Daoy (cell line): ENCODE measurements at places on chromosomes 6 and 20. TPM values are rescaled to one million over a fixed set of nuclear protein-coding genes. Genes with fewer than 3 reads are reported as not detected.

- DNase-seq: no peak
Measured at GRCh38 chr6:6085928-6086668, 79.4 kb upstream of the NRN1 start.

- no peak for DNase-seq
Measured at GRCh38 chr6:36928547-36928918, 26.0 kb upstream of the PI16 start.

- no peak for DNase-seq
Measured at GRCh38 chr6:8707369-8707768, 272.0 kb upstream of the SLC35B3 start.

- DNase-seq: no peak
Measured at GRCh38 chr20:24961384-24962181, 12.5 kb downstream of the CST7 start.

DNA sequence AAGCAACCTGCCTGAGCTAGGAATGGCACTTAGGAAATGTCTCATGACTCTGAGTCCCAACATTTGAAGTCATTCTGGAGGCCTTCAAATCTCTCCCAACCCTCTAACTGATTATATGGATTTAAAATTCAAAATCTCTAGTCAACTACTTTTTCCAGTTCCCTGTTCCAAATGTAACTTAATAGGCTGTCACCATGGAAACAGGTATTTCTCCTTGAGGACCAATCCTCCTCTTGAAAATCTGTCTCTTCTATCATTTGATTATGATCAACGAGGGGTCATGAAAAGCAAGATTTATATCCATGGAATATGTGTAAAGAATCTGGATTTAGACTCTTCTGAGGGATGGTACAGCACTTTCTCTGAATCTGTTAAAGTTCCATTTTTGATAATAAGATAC is 127.3 kb upstream of the DTNBP1 start:
- DNase-seq: no peak

- DNase-seq: peak; percentile 50
Measured at GRCh38 chr20:49676581-49677291, 36.9 kb downstream of the B4GALT5 start.

The PAX1 gene
- under 0.01 and 0.12 TPM in 2 replicates for total RNA-seq

DNA sequence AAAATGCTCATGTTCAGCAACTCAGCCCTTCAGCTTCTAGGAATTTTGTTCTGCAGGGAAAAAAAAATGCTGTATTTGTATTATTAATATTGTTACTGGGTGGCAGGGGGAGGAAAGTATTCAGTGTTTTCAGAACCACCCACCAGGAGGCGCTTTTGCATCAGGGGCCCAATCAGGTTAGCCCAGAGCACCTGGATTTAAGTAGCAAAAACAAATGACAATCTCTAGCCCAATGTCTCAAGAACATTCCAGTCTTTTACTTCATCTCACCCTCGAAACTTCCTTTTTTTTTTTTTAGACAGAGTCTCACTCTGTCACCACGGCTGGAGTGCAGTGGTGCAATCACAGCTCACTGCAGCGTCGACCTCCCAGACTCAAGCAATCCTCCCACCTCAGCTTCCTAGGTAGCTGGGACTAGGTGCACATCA is 635 bp upstream of the C20orf203 start:
- peak; percentile 52 for DNase-seq
